Stimulated activated CD8-positive, alpha-beta memory T cell treated with anti-CD3 and anti-CD28 coated beads, Interleukin-15, amount 100 ng/mL, for 48 hours (primary cell): ENCODE measurements at places on chromosomes 4 and X.

DNA sequence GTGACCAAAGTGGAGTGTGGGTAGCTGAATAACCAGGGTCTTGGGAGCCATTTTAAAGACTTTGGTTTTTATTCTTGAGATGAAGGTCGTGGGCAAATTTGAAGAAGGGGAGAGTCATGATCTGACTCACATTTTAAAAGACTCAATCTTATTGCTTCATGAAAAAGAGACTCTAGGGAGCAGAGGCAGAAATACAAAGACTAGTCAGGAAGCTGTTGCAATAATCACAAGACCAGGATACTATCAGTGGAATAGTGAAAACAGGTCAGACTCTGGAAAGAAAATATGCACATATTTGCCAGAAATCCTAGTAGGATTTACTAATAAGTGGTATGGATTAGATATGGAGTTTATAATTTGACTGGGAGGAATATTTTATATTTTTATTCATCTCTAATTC is 448.4 kb downstream of the RAPGEF2 start:
- no peak for DNase-seq

DNA sequence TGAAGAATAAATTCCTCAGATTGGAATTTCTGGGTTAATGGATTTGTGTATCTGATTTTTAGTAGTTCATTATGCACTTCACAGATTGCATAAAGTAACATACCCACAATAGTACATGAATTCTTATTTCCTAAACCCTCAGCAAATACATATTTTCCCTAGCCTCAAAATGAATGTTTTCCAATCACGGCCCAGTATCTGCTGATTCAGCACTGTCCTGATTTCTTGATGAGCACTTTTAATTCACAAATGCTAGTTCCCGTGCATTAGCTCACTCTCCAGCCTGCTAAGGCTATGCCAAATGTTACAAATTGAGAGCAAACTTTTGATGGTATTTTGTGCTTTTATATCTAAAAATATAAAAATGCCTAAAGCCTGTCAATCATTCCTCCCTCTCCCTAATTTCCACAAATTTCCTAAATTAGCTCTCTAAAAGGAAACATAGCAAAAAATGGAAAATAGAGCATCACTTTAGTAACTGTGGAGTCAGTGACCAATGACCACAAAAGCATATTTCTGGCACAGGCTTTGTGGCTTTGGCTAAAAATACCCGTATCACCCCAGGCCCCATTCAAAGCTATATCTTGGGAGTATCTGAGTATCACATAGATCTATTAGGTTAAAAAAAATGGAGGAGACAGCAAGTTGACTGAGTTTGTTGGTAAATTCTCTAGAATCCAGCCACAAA is 75.5 kb downstream of the NAF1 start:
- no peak for DNase-seq

DNA sequence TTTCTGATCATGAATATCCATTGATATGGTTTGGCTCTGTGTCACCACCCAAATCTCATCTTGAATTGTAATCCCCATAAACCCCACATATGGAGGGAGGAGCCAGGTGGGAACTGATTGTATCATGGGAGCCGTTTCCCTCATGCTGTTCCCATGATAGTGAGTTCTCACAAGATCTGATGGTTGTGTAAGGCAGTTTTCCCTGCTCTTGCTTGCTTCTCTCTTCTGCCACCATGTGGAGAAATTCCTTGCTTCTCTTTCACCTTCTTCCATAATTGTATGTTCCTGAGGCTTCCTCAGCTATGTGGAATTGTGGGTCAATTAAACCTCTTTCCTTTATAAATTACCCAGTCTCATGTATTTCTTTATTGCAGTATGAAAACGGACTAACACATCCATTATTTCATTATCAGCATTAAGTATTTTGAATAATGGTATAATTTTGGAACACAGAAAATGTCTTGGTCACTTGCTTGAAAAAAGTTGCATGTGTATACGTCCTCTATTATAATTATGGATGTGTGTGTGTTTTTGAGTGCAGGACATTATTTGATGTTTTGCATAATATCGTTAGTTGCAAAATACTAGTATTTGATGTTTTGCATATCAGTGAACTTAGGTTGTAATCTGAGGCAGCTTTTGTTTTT is 334.6 kb downstream of the PCDH10 start:
- DNase-seq = no peak

DNA sequence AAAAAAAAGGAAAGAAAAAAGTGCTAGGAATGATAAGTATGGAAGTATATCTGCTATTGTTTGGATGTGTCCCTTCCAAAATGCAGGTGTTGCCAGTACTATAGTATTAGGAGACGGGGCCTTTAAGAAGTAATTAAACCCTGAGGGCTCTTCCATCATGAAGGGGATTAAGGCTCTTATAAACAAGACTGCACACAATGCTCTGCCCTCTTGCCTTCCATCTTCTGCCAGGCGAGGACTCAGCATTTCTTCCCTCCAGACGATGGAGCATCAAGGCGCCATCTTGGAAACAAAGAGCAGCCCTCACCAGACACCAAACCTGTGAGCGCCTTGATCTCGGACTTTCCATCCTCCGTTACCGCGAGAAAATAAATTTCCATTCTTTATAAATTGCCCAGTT is 120.1 kb upstream of the GPM6A start:
- no peak for DNase-seq

DNA sequence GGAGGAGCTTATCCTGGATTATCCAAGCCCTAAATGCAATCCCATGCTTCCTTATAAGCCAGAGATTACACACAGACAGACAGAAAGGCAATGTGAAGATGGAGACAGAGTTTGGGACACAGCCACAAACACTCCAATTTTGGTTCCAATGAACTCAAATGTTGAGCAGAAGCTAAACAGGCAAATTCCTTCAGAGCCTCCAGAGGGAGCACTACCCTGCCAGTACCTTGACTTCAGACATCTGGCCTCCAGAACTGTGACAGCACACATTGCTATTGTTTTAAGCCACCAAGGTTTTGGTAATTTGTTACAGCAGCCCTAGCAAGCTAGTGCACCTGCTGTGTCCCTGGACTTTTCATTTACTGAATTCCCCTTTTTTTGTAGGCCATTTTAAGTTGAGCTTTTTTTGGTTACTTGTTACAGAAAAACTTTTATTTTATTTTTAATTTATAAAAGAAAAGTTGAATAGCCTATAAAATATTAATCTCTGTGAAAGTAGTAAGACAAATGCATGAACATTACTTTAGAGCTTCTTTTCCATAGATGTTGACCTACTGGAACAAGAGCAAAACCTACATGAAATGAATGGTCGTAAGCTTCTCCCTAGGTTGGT is 33.4 kb upstream of the SRD5A3 start:
- no peak for DNase-seq

DNA sequence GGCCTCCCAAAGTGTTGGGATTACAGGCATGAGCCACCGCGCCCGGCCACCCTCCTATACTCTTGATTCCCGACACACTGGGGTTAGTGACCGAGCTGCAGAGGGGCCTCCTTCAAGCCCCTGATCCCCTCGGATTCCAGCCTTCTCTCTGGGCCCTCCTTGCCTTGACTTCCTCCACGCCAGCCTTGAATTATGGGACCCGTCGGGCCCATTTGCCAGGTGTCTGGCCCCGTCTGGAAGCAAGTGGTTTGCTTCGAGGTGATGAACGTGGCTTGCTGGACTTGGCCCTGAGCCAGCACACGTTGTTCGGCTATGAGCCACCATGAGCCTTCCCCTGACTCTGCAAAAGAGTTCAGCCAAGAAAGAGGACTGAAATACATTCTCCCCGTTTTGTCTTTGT is 37.4 kb upstream of the GRPEL1 start:
- no peak for DNase-seq

DNA sequence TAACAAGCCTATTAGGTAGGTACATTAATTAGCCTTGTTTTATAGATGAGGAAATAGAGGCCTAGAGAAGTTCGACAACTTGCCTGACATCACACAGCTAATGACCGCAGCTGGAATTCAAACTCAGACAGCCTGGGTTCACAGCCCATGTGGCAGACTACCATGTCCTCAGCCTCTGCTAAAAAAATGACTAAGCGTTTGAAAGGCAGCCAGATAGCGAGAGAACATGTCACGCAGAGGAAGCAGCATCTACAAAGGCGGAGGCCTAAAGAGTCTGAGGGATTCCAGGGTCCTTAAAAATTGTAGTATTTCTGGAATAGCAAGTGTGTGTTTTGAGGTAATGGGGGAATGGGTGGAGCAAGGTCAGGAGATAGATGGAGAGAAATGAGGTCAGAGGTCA is 33.2 kb upstream of the BMP15 start:
- DNase-seq = no peak

GRCh38 chr4:76016393-76016792 is 6.9 kb downstream of the CXCL10 start:
- DNase-seq = peak; percentile 31

DNA sequence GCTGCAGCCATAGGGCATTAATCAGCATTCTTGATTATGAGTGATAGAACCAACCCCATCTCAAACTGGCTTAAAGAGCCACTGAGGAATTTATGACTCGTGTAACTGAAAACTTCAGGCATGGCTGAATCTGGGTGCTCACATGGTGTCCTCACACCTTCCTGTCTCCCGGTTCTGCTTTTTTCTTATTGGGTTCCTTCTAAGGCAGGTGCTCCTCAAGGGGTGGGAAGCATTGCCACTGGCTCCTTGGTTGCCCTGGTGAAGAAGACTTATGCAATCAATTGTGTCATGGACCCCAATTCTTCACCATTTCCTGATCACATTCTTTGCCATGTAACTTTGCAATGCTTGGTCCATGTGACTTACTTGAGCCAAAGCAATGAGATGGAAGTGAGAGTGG is 4.3 kb upstream of the ZCCHC4 start:
- no peak for DNase-seq

DNA sequence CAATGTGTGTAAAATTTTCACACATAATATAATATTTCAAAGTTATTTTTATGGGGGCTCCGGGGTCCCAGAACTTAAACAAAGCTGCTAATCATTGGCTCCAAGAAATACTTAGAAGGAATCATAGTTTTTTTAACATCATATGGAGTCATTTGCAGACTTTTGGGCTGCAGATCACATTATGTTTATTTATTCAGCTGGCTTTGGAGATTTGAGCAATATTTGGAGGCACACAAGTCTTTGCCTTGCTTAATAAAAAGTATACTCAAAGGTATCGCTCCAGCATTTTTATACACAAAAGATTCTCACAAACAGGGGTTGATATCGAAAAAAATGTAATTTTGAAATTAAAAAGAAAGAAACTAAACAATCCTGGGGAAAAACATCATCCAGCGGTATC is 382.5 kb upstream of the TENM3 start:
- no peak for DNase-seq

- DNase-seq = no peak
These were observed 903.0 kb downstream of the FSTL5 start for GRCh38 chr4:161260819-161261218.
